ENCODE measurements at places on chromosomes 5 and 9.

GRCh38 chr5:93296338-93296737 lies 284.7 kb downstream of the NR2F1-AS1 start:
- DNase-seq = no peak

DNA sequence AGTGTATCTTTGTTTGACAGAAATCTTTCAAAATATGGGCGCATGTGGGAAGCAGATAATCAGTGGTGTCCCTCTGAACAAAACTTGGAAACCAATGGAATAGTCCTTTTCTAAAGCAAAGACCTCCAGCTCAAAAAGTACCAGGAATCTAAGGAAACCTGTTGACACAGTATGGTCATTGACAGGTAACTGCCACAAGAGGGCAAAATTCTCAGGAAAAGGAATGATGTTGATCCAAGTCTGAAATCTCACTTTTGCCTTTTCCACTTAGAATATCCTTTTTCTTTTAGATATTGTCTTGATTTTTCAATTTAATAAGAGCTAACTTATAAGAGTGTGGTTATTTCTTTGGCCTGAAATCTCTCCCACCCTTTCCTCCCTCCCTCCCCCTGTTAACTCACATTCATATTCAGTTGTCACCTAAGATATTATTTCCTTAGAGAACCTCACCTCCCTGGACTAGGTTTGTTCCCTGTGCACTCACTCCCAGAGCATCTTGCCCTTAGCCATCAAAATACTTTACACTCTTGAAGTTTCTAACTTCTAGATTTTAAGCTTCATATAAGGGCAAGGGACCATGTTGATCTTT lies 59.0 kb upstream of the BARX1 start:
- no peak for DNase-seq

- no peak for DNase-seq
Observed at GRCh38 chr5:172870715-172871461, 36.8 kb downstream of the ERGIC1 start.

DNA sequence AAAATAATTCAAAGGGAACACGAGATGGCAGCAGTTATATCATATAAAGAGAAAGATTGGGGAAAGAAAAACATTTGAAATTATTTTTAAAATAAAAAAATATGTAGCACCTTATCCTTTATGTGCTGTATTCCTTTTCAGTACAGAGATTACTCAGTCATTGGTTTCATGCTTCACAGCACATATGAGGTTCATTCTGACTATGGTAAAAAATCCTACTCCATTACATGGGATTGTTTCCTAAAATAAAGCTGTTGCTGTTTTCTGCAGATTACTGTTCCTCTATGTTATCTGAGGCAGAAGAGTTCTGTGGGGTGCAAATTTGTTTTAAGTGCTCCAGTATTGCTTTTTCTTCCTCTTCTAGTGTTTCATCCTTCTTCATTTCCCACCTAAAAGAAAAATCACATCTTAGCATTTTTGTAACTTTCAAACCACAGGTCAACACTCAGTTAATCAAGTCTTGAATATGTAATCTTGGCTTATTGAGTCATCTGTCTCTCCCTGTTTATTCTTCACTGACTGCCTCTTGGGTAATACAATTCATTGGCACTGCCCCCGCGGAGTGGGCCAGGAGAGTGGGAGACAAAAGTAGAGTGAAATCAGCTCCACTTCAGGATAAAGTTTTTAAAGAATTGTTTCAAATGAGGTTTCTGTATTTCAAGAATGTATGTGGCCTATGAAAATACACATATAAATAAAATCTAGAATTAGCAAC lies 412.5 kb upstream of the POU5F2 start:
- DNase-seq = no peak

GRCh38 chr5:3304346-3304745 lies 291.3 kb upstream of the IRX1 start:
- no peak for DNase-seq

DNA sequence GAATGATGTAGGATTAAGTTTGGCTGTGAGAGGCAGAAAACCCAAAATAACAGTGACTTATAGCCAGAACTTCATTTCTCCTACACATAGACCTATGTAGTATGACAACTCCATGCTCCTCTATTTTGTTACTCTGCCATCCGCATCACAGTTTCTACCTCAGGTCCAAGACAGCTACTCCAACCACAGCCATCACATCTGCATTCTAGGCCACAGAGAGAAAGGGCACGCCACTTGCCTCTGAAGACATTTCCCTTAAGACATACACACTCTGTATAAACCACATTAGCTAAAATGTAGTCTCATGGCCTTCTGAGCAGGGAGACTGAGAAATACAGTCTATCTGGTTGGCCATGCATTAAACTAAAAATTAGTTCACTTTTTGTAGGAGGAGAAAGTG lies 10.0 kb downstream of the SPINK4 start:
- DNase-seq = no peak

DNA sequence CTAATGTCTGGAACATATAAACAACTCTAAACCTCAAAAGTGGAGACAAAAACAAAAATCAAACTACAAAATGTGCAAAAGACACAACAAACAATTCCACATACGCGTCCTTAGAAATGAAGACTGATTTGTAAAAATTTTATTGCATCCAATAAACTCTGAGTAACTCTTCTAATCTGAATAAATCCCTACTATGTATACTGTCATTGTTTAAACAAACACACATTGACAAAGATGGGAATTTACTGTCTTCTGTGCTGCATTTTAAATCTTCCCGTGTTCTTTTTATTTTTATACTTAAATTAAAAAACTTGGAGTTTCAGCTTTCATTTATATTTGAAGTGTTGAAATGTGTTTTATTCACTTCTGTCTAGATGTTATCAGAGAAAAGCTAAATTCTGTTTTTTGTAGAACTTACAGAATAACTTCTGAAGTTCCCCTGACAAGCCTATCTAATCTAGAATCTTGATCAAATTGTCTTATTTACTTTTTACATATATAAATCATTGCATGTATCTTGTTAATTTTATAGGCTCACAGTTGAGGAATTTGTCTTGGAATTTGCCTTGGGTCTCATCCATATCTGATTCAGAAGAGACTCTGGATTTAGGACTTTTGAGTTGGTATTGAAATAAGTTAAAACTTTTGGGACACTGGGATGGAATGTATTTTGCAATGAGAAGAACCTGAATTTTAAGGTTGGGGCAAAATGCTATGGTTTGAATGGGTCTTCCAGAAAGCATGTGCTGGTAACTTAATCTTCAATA lies 2064.4 kb upstream of the C9orf72 start:
- DNase-seq = no peak

DNA sequence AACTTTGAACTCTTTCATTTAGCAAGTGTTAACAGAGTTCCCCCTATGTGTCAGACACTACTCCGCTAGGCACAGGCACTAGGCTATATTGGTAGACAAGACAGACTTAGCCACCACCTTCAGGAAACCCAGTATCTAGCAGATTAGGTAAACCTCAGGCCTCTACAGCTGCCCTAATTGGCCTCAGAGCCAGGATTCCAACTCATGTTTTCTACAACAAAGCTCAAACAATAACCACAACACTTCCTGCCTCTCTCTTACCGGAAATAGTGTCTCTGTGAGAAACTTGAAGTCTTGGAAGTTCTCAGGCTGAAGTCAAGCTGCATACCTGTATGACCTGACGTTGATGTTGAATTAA lies 116.6 kb upstream of the SLC44A1 start:
- DNase-seq = no peak

DNA sequence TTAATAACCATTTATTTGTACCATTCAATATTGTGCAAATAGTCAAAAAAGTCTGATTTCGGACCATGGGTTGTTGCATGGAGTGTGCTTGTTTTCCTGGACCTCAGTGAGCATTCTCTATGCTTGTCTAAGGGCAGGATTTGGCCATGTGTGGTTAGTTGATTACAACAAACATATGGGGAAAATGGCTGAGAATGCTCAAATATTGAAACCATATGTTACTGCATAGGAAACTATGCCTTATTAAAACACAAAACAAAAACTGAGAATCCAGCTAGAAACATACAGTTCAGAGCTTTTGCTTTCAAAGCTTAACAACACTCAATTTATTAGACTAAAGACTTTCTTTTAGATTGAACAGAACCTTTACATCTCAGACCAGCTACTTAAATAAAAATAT lies 928.3 kb downstream of the NR2F1-AS1 start:
- DNase-seq = no peak

DNA sequence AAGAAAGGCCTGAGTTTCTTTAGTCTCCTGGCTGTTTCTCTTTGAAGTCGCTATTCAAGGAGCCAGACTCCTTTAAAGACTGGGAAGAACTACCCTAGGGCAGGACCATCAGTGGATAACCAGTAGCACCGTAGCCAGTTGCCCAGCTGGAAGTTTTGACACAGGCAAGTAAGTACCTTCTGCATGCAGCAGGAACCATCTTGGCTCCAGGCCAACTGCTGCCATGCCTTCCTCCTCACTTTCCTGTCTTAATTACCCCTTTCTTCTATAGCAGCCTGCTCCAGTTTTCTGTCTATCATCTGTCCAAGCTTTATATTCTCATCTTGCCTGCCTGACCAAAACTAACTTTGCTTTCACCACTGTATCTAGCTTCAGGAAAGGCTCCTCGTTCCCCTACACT lies 149.7 kb upstream of the SV2C start:
- no peak for DNase-seq

DNA sequence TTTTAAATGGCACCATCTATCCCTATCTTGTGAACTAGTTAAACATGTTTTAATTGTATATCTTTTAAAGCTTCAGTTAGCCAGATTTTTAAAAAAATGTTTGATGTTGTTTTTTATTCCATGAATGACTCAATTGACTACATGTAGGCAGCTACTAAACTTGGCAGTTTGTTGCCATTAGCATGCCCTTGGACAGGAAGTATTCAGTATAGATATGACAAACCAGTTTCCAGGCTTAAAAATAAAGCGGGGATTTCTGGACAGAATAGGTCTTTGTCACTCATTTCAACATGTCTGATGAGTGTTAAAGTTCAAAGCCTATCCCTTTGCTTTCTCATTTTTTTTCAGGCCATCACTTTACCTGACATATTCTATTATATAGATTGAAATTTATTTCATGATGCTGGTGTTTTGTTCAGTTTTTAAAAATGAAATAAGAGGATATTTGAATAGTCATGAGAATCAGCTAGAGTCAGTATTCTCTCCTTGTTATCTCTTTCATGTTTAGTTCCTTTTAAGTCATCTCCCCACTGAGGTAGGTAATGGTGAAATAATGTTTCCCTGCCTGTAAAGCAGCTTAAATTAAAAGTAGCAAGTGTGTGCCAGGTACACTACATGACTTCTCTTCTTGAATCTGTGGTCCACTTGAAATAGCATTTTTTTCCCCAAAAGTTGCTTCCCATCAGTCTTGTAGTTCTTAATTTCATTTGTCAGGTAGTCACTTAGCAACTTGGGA lies 11.9 kb downstream of the TNFAIP8 start:
- DNase-seq = no peak

DNA sequence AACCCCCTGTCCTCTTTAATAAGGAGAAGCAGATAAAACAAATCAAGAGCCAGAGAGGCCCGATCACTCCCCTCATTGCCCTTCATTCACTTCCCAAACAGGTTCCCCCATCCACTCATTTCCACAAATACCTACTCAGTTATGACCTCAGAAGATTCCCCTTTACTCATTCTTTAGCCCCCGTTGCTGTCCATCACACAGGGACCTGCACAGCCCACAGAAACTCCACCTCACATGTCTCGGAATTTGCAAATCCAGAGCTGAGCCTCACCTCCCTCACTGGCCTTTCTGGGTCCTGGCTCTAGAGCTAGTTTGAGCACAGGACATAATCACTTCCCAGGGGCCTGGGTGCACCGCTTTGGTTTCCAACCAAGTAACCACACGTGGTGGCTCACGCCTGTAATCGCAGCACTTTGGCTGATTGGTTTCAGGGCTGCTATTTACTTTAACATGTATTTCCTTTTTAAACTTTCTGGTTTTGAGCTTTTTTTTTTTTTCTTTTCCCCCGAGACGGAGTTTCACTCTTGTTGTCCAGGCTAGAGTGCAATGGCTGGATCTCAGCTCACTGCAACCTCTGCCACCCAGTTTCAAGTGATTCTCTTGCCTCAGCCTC lies 17.8 kb downstream of the ATP6V0E1 start:
- DNase-seq = no peak

DNA sequence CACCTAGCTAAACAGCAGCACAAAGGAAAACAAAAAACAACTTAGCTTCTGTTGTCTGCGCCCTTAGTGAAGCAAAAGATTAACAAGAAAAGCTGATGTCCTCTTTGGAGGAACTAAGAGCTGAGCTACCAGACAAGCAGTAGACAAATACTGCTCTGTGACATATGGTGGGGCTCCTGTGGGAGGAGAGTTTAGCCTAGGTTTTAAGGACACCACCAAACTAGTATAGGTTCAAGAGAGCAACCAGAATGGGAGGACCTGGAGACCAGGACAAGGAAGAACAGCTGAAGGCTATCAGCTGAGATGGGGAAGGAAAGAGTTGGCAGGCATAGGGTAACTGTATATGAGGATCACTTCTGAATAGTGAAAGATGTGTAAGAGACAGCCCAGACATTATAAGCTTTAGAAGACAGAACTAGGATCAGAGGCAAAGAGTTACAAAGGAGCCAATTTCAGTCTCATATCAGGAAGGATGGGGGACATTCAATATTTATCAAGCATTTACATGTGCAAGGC lies 27.2 kb downstream of the FBXW2 start:
- DNase-seq = no peak

- no peak for DNase-seq
Observed at GRCh38 chr5:78803353-78803752, 154.8 kb upstream of the LHFPL2 start.

GRCh38 chr5:62742207-62742606 lies 163.6 kb downstream of the LRRC70 start:
- DNase-seq = no peak

DNA sequence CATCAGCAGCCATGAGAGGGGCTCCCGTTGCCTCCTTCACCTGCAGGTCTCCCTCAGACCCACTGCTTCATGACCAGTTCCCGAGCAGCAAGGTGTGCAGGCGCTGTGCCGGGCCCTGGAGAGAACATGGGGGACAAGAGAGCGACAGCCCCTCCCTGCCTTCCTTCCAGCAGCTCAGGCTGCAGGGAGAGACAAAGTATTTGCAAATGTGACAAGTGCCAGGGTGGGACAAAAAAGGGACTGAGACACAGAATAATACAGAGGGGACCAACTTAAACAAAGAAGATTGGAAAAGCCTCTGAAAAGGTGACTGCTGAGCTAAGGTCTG lies 22.5 kb upstream of the VDAC1 start:
- no peak for DNase-seq

DNA sequence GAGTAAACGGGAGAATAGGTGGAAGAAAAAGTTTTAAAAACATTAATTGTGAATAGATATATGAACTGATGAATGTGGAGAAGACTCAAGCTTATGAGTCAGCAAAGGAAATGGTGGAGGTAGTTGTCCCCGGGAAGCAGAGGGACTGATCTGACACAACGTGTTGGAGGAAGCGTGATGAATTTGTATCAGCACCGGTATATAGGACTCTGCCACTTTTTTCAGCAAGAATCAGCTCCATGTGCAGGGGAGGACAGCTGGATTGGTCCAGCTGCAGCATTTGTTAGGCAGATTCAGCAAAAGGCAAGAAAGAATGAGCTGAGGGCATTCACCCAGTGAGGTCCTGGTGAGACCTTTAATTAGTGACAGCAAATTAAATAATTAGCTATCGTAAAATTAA lies 276.0 kb downstream of the TENT4A start:
- DNase-seq = no peak

- peak; percentile 43 for DNase-seq
Observed at GRCh38 chr9:129568560-129569501, 52.1 kb downstream of the C9orf50 start.

- DNase-seq = no peak
Observed at GRCh38 chr9:79700607-79701360, 129.0 kb downstream of the TLE4 start.

- no peak for DNase-seq
Observed at GRCh38 chr5:170882345-170882744, 20.5 kb downstream of the RANBP17 start.

All from amygdala (tissue), 56 donors.